ENCODE measurements at places on chromosomes 5 and 9.

DNA sequence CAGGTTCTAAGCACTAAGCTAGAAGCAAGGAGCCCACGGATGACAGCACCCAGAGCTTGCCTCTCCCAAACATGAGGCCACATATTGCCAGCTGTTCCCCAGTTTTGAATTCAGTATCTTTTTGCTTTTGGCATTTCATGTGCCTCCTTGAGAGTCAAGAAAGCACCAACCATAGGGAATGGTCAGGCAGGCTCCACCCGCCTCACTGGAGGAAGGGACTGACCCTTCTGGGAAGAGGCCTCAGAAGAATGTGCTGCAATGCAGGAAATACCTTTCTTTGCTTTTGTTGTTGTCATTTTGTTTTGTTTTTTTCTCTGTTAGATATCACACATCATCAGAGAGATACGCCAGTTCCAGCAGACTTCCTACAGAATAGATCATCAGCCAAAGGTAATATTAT is 13.7 kb upstream of the CKMT2 start:
- DNase-seq: no peak

- DNase-seq: no peak
Measured at GRCh38 chr5:119290161-119290569, 65.7 kb upstream of the TNFAIP8 start.

DNA sequence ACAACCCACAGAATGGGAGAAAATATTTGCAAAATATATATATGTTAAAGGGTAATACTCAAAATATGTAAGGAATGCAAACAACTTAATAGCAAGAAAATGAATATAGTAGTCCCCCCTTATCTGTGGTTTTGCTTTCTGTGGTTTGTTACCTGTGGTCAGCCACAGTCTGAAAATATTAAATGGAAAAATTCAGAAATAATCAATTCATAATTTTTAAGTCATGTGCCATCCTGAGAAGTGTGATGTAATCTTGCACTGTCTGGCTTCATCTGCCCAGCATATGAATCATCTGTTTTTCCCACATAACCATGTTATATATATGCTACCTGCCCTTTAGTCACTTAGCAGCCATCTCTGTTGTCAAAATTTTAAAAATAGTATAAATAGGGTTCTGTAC is 11.7 kb downstream of the CER1 start:
- no peak for DNase-seq

DNA sequence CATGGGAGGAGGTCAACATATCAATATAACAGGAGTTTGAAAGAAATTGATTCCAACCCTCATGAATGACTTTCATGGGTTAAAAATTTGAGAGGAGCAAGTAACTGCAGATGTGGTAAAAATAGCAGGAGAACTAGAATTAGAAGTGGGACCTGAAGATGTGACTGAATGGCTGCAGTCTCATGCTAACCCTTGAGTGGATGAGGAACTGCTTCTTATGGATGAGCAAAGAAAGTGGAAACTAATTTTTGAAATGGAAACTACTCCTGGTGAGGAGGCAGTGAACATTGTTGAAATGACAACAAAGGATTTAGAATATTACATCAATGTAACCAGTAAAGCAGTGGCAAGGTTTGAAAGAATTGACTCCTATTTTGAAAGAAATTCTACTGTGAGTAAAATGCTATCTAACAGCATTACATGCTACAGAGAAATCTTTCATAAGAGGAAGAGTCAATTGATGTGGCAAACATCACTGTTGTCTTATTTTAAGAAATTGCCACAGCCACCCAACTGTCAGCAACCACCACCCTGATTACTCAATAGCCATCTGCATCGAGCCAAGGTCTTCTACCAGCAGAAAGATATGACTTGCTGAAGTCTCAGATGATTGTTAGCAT is 1683.2 kb downstream of the MAT2B start:
- no peak for DNase-seq

- DNase-seq: no peak
Measured at GRCh38 chr9:3656224-3656623, 130.4 kb upstream of the RFX3 start.

- DNase-seq: no peak
Measured at GRCh38 chr5:107476783-107477182, 194.0 kb downstream of the EFNA5 start.

DNA sequence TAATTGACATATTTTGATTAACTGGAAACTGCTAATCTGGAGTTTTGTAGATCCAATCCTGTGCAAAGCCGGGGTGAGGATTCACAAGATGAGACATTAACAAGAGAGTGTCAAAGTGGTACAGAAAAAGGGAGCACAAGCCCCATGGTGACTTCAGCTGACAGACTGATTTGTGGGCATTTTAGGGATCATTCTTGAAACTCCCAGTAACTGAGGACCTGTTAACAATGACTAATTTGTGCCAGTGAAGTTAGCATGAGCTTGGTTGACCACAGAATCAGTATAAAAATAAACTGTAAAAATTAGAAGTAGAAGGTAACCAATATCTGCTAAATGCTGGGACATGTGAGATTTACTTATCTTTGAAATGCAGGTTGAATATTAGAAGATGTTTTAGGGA is 1578.3 kb downstream of the EFNA5 start:
- no peak for DNase-seq

DNA sequence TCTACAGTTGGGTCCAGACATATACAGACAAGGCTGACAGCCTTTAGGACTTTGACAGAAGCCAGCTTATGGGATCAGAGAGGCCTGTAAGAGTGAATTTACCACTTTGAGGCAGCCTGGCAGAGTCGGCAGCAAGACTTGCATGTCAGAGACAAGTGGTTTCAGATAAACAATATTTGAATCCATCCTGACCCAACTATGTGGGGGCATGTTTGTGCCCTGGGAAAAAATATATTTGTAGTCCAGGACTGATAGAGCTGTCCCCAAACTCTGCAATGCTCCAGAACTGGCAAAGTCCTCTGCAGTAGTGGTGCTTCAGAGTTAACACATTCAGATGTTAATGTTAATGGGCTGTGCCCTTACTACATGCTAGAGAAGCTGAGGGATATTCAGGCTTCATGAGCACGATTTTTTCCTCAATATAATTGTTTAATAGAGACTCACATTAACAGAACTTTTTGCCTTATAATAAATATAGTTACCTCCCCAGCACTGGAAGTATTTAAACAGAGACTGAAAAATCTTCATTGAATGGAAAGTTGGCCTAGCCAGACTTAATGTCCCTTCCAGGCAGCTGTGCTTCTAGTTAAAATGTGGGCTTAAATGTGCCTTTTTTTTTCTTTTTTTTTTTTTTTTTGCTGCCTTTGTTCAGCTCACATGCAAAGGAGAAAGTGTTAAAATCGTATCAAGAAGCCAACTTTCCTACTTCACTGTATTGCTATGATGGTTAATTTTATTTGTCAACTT is 42.9 kb downstream of the FEM1C start:
- no peak for DNase-seq

- no peak for DNase-seq
Measured at GRCh38 chr5:137231540-137231939, 267.6 kb downstream of the SPOCK1 start.

GRCh38 chr9:77018969-77019235 is 553 bp upstream of the FOXB2 start:
- DNase-seq: no peak

- no peak for DNase-seq
Measured at GRCh38 chr5:76401801-76402250, 1.3 kb upstream of the IQGAP2 start.

GRCh38 chr9:34417734-34418133 is 40.6 kb downstream of the FAM219A start:
- DNase-seq: no peak

GRCh38 chr5:158492841-158493242 is 606.9 kb downstream of the EBF1 start:
- DNase-seq: no peak

DNA sequence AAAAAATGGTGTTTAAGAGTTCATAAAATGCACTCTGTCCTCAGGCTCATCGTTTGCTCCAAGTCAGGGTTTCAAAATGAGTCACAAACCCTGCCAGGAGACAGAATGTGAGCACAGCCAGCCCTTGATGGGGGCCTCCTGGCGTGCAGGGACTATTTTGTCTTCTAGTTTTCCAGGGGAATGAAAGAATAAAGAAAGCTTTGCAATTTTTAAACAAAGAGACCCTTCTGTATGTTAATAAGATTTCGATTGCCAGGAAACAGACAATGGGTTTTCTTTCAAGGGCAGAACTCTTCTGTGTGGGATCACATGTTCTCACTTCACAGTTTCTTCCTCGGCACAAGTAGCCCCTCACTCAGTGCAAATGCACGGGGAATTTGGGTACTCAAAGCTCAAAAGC is 121.4 kb upstream of the C6 start:
- DNase-seq: no peak

- DNase-seq: no peak
Measured at GRCh38 chr5:165477546-165477945, 1972.1 kb downstream of the MAT2B start.

DNA sequence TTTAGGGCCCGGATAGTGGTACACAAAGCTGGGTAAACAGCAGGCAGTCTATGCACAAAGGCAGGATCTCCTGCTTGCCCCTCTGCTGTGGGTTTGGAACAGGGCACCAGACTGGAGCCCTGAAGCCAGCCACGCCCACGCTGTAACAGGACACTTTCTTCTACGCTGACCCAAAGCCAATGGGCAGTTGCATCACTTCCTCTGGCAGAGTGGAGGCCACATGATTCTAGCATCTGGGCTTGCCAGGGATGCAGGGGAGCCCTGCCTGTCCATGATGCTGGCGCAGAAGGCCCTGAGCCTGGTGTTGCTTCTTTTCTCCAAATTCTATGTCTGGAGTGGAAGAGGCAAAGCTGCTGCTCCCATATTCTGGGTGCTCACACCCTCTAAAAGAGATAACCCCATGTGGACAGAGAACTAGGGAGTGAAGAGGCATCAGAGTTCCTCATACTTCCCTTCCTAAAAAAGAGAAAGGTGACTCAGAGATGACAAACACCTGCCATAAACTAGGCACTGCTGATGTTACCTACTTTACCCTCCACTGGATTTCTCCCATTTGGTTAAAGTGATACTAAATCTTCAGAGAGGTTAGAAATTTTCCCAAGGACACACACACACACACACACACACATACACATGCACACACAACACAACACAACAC is 260.3 kb upstream of the KLF4 start:
- DNase-seq: no peak

DNA sequence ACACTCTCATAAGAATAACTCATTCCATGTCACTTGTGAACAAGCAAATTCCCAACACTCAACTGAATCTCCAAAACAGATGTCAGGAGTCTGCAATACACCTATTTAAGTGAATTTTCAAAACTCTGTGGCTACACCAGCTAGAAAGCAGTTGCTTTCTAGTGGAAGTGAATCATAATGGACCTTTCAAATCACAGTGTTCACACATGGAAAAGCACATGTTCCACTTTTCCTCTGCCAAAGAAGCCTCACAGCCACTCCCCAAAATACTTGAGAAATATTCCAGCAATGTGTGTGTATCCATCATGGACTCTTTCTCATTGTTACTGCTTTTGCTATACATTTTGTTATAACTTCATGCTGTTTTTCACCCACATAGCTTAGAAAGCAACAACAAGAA is 17.4 kb downstream of the MARCHF3 start:
- no peak for DNase-seq

GRCh38 chr5:29983528-29984155 is 1209.8 kb upstream of the CDH6 start:
- DNase-seq: no peak
